Posterior vena cava (tissue), 2 donors: ENCODE measurements at places on chromosomes 1 and 21.
A peak's percentile ranks its signal among the peaks of the same experiment; 100 is the strongest.

- no peak for DNase-seq
Observed at GRCh38 chr1:53063744-53064515, 1.9 kb downstream of the PODN start.

DNA sequence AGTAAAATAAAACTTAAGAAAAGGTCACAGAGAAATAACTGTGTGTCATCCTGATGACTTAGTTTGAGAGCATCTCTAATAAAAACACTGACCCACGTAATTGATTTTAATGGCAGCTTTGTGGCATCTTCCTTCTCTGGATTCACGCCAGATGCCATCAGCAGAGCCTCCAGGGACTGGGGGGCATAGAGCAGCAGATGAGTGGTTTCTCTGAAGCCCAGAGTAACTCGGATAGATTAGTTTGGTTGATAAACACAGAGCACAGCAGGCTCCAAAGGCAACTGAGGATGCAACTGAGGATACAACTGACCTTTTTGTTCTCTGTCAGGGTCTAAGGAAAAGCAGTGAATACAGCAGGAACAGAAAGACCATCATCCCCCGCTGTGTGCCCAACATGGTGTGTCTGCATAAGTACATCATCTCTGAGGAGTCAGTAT, 180.8 kb downstream of the RPS6KC1 start:
- no peak for DNase-seq

DNA sequence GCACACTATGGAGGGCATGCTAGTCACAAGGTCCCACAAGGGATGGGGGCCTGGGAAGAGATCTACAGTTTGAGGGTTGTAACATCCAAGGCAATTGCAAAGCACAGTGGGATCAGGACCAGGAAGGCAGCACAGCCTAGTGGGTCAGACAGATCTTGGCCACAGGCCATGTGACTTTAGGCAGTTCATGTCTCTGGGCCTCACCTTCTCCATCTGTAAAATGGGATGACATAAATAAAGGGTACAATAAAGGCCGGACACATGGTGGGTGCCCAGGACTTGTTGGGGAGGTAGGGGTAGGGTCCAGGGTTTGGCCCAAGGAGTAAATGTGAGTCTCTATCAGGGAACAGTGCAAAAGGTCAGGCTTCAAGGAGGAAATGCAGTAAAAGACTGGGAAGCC, 18.1 kb upstream of the IGSF21 start:
- DNase-seq = no peak

GRCh38 chr1:39827201-39827600, 38.5 kb upstream of the BMP8B start:
- no peak for DNase-seq

- DNase-seq = no peak
Observed at GRCh38 chr1:55310505-55310971, 95.4 kb upstream of the USP24 start.

GRCh38 chr1:153929426-153929825, 6.7 kb upstream of the GATAD2B start:
- DNase-seq = no peak

GRCh38 chr1:58879464-58879863, 95.6 kb upstream of the JUN start:
- DNase-seq = no peak

GRCh38 chr1:111201275-111202090, 1.0 kb upstream of the DENND2D start:
- no peak for DNase-seq

DNA sequence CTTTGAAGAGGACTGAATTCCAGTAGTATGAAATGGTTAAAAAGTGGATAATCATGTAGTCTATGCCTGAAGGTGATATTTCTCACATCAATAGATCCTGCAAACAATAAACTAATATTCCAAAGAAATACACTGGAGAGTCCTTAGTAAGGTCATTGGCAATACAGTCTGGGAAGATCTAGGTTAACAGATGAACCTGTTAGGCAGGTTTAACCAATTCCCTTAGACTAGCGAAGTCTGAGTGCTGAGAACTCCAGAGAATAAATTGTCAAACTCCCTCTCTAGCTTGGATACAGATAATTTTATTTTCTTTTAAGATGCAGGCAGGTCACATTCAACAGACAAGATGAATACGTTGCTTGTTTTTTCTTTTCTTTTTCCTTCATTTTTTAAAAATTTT, 2.4 kb downstream of the GPR157 start:
- no peak for DNase-seq

DNA sequence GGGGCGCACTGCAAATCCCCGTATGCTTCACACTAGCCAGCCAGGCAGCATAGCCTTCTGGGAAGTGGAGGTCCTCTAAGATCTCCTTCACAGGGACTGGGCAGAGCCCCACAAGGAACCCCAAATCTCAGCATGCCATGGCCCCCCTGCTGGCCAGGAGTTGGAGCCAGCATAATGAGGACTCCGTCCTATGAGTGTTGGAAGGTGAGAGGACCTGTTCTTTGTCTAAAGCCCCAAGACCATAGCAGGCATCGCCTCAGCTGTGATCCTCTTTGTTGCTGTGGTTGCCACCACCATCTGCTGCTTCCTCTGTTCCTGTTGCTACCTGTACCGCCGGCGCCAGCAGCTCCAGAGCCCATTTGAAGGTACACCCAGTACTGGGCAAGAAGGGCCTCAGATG, 1.5 kb downstream of the SHISA4 start:
- peak; percentile 45 for DNase-seq

DNA sequence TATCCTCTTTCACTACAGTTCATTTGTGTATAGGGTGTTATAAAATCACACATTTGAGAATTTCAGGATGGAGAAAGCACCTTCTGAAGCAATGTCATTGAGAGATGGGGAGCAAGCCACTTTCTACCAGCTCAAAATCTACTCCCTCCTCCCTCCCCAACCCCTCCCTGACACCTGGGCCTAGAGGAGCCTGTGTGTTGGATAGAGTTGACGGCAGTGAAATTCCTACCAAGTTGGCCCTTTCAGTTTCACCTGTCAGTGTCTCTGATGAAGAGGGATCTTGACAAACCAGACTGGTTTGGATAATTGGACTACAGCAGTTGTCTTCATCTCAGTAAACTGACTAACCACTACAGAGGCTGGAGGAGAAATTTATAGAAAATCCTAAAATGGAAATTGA, 125.0 kb upstream of the HOOK1 start:
- DNase-seq = no peak

DNA sequence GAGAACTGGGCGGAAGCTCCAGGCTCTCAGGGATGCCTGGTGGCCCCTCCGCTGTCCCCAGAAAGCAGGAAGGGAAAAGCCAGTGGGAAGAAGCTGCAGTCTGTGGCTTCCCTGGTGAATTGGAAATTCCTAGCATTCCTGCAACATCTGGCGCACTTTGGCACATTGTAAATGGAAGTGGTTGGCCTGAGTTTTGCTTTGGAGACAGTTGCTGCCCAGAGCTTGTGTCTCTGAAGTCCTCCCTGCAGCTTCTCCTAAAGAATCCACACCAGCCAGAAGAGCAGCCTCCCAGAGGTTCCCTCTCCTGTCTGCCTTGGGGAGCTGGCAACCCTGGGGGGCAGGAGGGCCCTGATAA, 48.2 kb downstream of the ARHGEF10L start:
- DNase-seq = no peak

DNA sequence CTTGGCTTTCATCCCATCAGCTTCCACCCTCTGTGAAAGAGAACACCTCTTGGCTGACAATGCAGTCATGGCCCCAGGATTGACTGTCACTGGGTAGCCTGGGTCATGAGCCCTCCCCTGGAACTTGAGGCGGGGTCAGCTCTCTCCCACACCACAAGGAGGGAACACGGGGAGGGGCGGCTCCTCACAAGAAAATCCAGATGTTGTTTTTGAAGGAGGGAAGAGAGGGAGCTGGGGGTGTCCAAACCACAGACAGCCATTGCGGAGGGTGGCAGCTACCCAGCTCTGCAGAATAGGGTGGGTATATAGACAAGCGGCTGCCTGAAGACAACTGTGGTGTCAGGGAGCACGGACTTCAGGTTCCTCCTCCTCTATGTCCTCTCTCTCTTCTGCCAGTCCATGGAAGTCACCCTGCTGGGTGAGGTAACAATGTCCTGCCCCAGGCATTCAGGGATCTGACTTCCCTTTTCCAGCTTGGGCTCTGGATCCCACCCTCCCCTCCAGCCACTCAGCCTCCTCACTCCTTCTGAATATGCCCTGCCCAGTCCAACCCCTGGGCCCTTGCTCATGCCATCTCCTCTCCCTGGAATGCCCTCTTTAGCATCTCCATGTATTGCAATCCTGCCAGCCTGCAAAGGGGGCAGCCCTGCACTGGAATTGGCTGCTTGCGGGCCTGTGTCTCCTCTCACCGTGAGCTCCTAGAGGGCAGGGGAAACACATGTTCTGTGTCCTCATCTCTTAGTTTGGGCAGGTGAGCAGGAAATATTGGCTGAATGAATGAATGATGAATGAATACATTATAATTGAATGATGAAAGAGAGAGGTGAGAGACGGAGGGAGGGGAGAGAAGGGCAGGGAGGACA, 60.9 kb upstream of the RUNX3 start:
- peak; percentile 38 for DNase-seq

DNA sequence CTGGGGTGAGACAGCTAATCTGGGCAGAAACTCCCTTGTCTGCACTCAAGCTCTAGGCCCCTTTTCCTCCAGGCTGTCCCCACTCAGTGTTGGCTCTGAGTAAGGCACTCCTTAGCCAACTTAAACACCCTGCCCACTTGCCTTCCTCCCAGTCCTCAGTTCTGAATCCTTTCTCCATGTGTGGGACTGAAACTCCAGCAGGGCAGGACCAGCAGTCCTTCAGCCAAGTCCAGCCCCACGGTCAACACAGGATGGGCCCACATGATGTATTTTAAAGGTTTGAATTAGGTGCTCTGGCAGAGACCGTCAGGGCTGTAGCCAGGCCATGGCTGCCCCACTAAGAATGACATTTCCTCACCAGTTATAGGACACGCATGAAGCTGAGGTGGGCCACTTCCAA, 107.8 kb downstream of the EDEM3 start:
- DNase-seq = no peak

DNA sequence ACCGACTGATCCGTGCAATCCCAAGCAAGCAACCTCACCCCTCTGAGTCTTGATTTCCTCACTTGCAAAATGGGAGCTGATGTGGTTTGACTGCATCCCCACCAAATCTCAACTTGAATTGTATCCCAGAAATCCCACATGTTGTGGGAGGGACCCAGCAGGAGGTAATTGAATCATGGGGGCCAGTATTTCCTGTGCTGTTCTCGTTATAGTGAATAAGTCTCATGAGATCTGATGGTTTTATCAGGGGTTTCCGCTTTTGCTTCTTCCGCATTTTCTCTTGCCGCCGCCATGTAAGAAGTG, 58.4 kb downstream of the FHAD1 start:
- DNase-seq = no peak

DNA sequence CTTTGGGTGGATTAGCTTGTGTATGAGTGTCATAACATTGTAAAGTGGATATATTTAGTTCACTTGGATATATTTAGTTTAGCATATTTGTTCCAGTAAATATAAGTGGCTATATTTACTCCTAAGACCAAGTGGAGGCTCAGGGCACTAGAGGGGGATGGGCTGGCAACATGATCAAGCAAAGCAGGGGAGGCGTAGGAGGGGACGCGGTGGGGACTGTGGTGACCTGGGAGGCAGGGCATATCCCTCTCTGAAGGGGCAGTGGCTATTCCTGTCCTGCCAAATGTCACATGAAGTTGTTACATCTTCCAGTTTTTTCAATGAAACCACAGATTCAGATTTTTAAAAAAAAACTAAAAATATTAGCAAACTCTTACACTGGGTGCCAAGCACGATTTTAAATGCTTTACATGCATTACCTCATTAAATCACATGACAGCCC, 51.9 kb upstream of the EDN2 start:
- peak; percentile 50 for DNase-seq

- peak; percentile 29 for DNase-seq
Observed at GRCh38 chr1:208101661-208102431, 142.3 kb downstream of the PLXNA2 start.

DNA sequence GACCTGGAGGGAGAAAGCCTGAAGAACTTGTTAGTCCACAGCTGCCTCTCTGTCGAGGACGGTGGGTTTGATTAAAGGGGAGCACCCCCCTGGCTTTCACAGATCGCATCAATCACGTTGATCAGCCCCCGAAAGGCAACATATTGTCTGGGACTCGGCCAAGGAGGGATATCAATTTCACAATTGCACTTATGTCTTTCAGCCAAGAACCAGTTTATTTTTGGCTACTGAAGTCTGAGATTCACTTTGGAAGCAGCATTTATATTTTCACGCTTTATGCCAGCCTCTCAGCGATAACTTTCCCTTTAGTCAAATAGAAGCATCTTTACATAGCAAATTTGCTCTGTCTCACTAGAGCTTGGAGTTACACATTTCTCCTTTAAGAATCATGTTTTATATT, 253.2 kb upstream of the RRP15 start:
- no peak for DNase-seq

DNA sequence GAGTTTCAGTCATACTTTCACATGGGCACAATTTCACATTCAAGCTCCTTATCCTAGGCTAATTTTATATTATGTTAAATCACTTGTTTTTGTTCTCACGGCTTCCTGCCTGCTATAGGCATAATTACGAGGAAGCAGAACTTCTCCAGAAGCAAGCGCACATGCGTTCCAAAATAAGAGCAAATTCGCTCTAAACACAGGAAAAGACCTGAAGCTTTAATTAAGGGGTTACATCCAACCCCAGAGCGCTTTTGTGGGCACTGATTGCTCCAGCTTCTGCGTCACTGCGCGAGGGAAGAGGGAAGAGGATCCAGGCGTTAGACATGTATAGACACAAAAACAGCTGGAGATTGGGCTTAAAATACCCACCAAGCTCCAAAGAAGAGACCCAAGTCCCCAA, at the start of gene CORT:
CORT (plus strand) TSS at position 281 of the 400 bp plus-strand sequence. CDS start 193 bp downstream, outside the sequence.
- no peak for DNase-seq

DNA sequence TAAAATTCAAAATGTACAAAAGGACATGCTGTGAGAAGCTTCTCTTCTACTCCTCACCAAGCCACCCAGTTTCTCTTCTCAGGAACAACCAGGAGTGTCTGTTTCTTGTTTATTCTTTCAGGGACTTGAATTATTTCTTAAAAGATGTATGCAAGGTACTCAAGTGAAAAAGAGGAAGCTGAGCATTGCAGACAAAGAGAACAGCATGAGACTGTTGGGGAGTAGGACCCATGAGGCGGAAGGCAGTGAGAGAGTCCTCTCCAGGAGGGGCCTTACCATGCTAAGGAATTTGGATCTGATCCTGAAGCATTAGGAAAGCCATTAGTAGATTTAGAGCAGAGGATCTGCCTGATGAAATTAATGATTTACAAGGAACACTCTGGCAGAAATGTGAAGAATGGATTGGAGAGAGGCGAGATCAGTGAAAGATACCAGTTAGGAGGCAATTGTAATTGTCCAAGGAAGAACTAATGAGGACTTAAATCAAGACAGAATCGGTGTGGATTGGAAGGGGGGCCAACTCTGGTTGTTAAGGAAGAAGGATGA, 14.7 kb upstream of the SSX2IP start:
- no peak for DNase-seq

- no peak for DNase-seq
Observed at GRCh38 chr1:74357150-74357549, 122.0 kb downstream of the TNNI3K start.

DNA sequence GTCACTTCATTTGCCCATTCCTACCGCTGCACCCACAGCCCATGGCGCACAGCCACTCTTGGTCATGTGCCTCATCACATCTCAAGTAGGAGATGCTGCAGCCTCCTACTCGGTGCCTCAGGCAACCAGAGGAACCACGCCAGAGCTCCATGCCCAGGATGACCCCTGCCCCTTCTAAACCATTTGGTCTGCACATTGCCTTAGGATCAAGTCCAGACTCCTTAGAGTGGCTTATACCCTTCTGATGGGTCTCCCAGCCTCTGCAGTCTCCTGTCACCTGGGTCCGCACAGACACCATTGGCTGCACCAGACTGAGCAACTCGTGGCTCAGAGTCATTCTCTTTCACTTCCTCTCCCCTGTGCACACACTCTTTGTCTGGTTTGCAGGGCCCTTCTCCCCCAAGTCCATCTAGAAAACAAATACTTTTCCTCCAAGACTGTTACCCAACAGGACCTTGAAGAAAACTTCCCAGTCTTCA, 2.2 kb upstream of the ADORA3 start:
- no peak for DNase-seq
